ENCODE measurements at places on chromosomes 16 and 17.

GRCh38 chr16:50607447-50607846 is 59.3 kb downstream of the NKD1 start:
- no peak for DNase-seq

- DNase-seq, result no peak
Measured at GRCh38 chr16:17380613-17381012, 90.1 kb downstream of the XYLT1 start.

- peak; percentile 16 for DNase-seq
Measured at GRCh38 chr16:86874141-86874540, 295.8 kb downstream of the FOXL1 start.

- DNase-seq, result no peak
Measured at GRCh38 chr16:7025616-7026190, 306.9 kb upstream of the RBFOX1 start.

DNA sequence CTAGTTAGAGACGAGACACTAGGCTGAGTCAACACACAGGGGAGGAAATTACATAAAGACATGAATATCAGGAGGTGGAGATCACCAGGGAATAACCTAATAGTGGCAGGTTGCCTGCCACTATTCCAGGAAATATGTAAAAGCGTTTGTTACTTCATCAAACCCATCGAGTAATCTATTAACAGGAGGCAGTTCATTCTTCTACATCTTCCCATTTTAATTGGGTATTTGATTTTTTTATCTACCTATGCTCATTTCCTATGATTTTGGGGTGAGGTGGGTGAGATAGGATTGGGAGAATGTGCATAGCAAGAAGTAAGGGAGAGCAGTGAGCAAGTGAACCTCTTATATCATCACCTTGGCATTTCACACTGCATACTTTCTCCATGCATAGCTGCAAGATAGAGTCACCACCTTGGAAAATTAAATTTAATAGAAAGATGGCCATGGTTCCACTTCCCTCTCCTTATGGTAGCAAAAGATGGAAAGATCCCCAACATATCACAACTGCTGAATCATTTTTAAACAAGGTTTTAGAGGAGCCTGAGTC is 312.2 kb downstream of the TMEM114 start:
- no peak for DNase-seq

- no peak for DNase-seq
Measured at GRCh38 chr16:57372372-57373116, at the start of gene CX3CL1. Gene CX3CL1, plus strand, starts transcription at chr16:57372490. Its CDS starts 79 bp downstream, at chr16:57372569.

DNA sequence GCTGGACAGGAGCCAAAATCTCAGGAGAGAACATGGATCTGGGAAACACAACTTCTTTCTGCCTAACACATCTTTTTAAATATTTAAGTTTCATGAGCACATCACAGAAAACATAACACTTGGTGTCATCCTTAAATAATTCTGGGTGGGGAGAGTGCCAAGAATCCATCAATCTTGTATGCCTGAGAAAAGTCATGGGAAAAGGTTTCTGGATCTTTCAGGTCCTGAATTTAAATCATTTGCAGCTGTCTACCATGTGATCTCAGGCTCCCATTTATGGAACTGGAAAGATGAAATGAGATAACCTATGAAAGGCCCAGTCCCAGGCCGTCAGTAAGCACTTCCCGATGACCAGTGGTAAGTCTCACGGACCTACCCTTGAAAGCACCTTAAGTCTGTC is 15.1 kb downstream of the CDH11 start:
- DNase-seq, result no peak

DNA sequence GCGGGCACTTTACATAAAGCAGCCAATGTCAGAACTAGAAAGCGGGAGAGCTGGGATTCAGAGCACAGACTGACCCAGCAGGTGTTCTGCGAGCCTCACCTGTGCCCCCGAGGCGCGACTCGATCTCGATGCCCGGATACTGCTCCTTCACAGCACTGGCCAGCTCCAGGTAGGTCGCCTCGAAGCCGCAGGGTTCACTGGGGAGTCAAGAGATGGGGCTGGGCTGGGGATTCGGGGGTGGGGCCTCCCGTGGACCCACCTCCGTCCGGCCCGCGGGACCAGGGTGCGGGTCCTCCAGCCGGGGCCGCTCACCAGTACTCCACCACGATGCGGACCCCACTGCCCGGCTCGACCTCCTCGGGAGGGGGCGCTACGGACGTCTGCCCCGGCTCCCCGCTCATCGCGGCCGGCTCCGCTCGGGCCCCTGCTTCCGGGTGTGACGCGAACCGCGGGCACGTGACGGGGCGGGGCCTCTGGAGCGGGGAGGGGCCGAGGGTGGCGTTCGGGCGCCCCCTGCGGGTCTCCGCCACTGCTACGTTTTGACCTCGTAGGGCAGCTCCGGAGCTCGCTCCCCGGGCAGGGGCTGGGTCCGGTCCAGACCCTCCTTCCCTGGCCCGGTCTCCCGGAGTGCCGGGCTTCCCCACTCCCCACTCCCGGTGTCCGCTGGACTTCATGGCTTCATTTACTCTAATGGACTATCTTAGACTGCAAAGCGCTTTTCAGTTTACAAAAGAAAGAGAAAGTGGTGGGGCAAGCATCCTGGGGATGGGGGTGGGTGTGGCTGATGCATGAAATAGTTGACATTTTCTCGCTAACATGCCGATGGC is at the start of gene MIEN1:
Gene MIEN1 (minus strand): TSS at position 438 of the 827 bp plus-strand sequence. CDS start 37 bp downstream, at position 401.
- peak; percentile 98 for DNase-seq

DNA sequence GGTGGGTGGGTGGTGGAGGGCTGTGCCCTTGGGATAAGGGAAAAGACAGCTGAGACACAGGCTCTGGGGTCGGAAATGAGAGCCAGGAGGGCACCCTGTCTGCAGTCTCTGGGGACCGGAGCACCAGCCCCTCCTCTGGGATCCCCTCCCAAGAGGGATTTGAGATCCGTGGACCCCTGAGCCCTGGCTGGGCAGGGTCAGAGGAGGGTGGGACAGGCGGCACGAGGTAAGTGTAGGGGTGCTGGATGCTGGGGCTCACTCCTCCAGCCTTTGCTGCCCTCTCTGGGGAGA is 425 bp downstream of the SGSH start:
- no peak for DNase-seq

- no peak for DNase-seq
Measured at GRCh38 chr17:81738801-81739393, 26.8 kb downstream of the SLC25A10 start.

GRCh38 chr17:68892658-68893057 is 62.5 kb downstream of the ABCA8 start:
- no peak for DNase-seq

- no peak for DNase-seq
Measured at GRCh38 chr16:22924492-22924891, 110.5 kb downstream of the HS3ST2 start.

- DNase-seq, result no peak
Measured at GRCh38 chr17:16491131-16491702, 776 bp downstream of the LRRC75A start.

DNA sequence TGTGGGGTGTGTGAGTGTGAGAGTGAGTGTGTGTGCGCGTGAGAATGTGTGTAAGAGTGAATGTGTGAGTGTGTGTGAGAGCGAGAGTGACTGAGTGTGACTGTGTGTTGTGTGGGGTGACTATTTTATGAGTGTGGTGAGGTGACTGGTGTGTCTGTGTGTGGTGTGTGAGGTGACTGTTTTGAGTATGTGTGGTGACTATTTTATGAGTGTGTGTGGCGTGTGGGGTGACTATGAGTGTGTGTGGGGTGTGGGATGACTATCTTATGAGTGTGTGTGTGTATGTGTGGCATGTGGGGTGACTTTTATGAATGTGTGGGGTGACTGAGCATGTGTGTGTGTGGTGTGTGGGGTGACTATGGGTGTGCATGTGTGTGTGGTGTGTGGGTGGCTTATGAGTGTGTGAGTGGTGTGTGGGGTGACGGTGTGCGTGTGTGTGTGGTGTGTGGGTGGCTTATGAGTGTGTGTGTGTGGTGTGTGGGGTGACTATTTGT is 152.9 kb upstream of the PLCG2 start:
- no peak for DNase-seq

DNA sequence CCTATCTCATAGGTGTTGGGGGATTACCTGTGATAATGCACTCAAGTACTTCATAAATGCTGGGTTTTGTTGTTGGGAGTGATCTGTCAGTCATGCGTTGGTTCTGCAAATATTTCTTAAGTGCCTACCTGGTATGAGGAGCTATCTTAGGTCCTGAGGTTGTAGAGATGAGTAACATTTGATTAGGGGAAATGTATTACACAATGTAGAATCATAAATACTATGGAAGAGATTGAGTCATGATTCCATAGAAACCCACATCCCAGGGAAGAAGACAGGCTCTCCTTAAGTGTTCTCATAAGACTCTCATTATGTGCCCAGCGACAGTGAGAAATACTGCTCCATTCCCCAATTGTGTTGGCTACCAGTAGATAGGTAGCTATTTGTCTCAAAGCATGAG is 240.1 kb downstream of the FTO start:
- DNase-seq, result no peak

DNA sequence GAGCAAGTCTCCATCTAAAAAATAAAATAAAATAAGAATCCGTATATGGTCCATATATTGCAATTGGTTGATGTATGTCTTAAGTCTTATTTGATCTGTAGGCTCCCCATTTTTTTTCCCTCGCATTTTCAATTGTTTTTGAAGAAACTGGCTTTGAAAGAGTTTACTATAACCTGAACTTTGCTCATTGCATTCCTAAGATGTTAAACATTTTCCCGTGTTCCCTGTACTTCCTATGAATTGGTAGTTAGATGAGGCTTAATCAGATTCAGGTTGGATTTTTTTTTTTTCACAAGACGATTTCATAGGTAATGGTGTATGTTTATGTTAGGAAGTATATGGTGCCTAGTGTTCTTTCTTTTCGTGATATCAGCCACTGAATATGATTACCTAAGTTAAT is 3.3 kb downstream of the LRRC36 start:
- DNase-seq, result no peak

GRCh38 chr16:56013962-56014552 is 138.9 kb upstream of the CES5A start:
- peak; percentile 10 for DNase-seq

- DNase-seq, result no peak
Measured at GRCh38 chr17:17313350-17313991, 10.3 kb downstream of the NT5M start.

GRCh38 chr17:31580706-31581490 is 189.4 kb downstream of the RAB11FIP4 start:
- DNase-seq, result no peak

- no peak for DNase-seq
Measured at GRCh38 chr17:66727634-66728570, 107.0 kb upstream of the CACNG5 start.

Data from activated CD8-positive, alpha-beta memory T cell treated with anti-CD3 and anti-CD28 coated beads for 48 hours (primary cell).